ENCODE measurements at places on chromosomes 3 and 15. TPM values are rescaled to one million over a fixed set of nuclear protein-coding genes. Genes with fewer than 3 reads are reported as not detected.
A peak's percentile ranks its signal among the peaks of the same experiment; 100 is the strongest.

Gene STOML1
- total RNA-seq = 10.9 TPM

DNA sequence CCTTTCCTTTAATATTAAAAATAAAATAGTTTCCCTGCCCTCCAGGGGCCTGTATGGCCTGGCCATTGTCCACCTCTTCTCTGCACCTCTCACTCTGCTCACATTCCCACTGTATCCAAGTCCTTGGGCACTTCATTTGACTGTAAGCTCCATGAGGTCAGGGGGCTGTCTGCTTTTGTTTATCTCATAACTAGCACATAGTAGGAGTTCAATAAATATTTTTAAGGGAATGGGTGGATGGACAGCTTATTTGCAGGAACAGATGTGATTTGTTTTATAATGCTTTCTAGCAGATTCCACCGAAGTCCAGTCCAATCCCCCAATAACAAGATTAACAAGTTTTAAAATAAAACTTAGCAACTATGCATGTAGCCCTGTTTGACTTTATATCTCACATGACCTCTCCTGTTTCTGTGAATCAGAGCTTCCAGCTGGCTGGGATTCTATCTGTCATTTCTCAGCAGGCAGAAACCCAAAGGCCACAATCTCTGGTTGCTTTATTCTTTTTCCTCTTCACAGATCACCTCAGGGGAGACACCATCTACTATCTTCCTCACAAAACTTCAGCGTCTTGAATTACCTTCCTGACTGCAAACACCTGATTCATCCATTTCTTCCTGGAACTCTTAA is 123.0 kb upstream of the NR2F2 start:
- DNase-seq = no peak
- no peaks in the 10 kb centered on the region for H3K27me3 ChIP-seq
- no peaks in the 10 kb centered on the region for H3K4me1 ChIP-seq

- no peak overlapping the region for H3K4me3 ChIP-seq
- no peaks in the 10 kb centered on the region for H3K36me3 ChIP-seq
- DNase-seq = no peak
- peaks cover 3% of the 10 kb centered on the region for H3K27me3 ChIP-seq
Measured at GRCh38 chr3:29764603-29765254, 483.9 kb downstream of the RBMS3 start.

Gene EEF1AKMT4
- total RNA-seq = 4.5 TPM

Gene CX3CR1
- total RNA-seq = 0.95 TPM

- no peaks in the 10 kb centered on the region for H3K4me1 ChIP-seq
- H3K4me3 ChIP-seq = no peak overlapping the region
- H3K36me3 ChIP-seq = peaks cover 11% of the 10 kb centered on the region
Measured at GRCh38 chr15:49122541-49123062, 32.8 kb downstream of the COPS2 start.

DNA sequence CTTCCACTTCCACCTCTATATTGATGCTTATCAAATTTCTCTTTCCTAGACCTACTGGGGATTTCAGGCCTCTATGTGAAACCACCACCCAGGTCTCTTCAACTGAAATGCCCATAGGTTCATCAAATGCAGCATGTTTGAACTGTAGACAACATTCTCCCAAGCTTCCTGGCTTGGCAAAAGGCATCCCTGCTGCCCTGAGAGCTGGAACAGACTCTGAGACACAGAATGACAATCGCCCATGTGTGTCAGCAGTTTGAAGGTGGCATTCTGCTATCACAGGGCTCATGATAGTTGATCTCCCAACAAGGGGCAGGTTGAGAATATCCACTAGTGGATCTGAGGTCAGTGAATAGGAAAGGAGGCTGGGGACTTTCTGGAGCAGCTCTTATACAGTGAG is 200.7 kb downstream of the RPLP1 start:
- peaks cover 47% of the 10 kb centered on the region for H3K27me3 ChIP-seq
- no peak for DNase-seq
- H3K4me1 ChIP-seq = peaks cover 31% of the 10 kb centered on the region
- H3K36me3 ChIP-seq = peaks cover 6% of the 10 kb centered on the region
- no peak overlapping the region for H3K4me3 ChIP-seq

DNA sequence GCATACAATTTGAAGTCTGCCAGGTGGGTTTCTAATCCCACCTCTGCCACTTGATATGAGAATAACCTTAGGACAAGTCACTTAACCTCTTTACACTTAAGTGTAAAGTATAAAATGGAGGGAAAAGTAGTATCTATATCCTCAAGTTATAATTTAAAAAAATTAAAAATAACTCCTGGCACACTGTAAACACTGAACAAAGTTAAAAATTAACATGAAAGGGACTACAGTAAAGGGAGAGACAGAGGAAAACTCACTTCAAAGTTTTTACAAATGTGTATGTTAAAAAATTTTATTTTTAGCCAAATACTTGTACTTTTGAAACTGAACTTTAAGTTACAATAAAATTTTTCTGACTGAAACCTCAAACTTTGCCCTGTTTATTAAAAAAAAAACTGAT is 49.6 kb downstream of the PLOD2 start:
- H3K4me3 ChIP-seq = no peak overlapping the region
- no peaks in the 10 kb centered on the region for H3K27me3 ChIP-seq
- H3K4me1 ChIP-seq = no peaks in the 10 kb centered on the region

Gene XCR1
- total RNA-seq = not detected

Gene FOXB1
- 0.50 TPM for total RNA-seq

Gene PLA1A
- total RNA-seq = not detected

Gene MELTF
- 7.6 TPM for total RNA-seq

Gene PCOLCE2
- total RNA-seq = not detected

DNA sequence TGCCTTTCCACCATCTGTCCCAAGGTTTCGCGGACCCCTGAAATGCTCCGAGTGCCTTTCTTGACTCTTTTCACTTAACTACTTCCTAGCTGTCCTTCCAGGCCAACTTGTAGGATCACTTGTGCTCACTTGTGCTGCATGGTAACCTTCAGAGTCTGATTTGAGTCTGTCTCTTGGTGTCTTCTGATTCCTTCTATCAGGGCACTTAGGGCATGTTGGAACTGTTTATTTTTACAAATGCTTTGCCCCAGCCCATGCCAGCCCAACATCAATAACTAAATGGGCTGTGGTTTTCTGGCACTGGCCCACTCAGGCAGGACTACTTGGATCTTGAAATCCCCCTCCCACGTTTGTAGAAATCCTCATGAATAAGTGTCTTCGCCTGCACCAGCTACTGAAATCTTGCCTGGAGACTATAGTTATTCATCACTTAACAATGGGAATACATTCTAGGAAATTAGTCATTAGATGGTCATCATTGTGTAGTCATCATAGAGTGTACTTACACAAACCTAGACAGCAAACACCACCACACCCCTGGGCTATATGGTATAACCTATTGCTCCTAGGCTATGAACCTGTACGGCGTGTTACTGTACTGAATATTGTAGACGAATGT is 123.1 kb upstream of the STRIT1 start:
- H3K27ac ChIP-seq = no peak overlapping the region
- H3K27me3 ChIP-seq = no peaks in the 10 kb centered on the region
- DNase-seq = no peak
- no peaks in the 10 kb centered on the region for H3K36me3 ChIP-seq
- no peak overlapping the region for H3K4me3 ChIP-seq

Gene RNU5B-1
- not detected for total RNA-seq

DNA sequence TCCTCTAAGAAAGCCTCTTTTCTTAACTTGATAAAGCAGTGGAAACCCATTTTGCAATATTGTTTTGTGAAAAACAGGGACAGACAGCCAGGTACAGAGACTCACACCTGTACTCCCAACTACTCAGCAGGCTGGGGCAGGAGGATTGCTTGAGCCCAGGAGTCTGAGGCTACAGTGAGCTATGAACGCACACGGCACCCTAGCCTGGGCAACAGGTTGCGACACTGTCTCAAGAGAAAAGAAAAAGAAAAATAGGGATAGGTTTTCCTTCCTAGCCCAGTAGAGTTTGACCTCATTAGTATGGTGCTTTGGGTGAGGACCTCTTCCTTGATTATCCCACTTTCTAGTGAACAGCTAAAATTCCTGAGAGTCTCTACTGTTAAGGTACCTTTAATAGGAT is 17.5 kb upstream of the YEATS2 start:
- H3K27me3 ChIP-seq = no peaks in the 10 kb centered on the region
- no peak overlapping the region for H3K27ac ChIP-seq
- H3K36me3 ChIP-seq = no peaks in the 10 kb centered on the region
- no peak overlapping the region for H3K4me3 ChIP-seq
- no peak for DNase-seq

DNA sequence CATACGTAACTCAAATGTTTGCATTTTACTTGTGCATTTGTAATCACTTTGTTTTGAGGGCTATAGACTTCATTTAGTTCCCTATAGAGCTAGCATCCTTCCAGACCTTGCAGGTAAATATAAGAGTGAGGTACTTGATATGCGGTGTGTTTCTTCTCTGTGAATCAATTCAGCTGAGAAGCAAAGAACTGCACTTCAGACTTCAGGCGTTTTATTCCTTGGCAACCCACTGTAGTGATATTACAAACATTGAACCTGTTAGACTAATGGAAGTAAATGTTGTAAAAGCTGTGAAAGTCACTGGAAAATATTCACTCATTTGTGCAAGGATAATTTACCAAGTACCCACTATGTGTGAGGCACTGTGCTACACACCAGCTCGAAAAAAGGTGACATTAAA is 94.1 kb upstream of the CHL1 start:
- no peak overlapping the region for H3K4me3 ChIP-seq
- H3K36me3 ChIP-seq = no peaks in the 10 kb centered on the region
- no peak overlapping the region for H3K27ac ChIP-seq
- H3K27me3 ChIP-seq = no peaks in the 10 kb centered on the region
- no peaks in the 10 kb centered on the region for H3K4me1 ChIP-seq

Gene GABRB3
- 0.11 TPM for total RNA-seq

Gene GXYLT2
- total RNA-seq = not detected

- H3K27ac ChIP-seq = no peak overlapping the region
- no peaks in the 10 kb centered on the region for H3K4me1 ChIP-seq
- no peaks in the 10 kb centered on the region for H3K36me3 ChIP-seq
- no peaks in the 10 kb centered on the region for H3K27me3 ChIP-seq
- DNase-seq = no peak
- no peak overlapping the region for H3K4me3 ChIP-seq
Measured at GRCh38 chr15:27662892-27663291, 436.2 kb downstream of the OCA2 start.

- no peak overlapping the region for H3K4me3 ChIP-seq
- no peak overlapping the region for H3K27ac ChIP-seq
- DNase-seq = no peak
- no peaks in the 10 kb centered on the region for H3K36me3 ChIP-seq
- H3K27me3 ChIP-seq = no peaks in the 10 kb centered on the region
Measured at GRCh38 chr3:184448321-184449160, 68.7 kb downstream of the CHRD start.

- peaks cover 15% of the 10 kb centered on the region for H3K27me3 ChIP-seq
- no peak overlapping the region for H3K4me3 ChIP-seq
- H3K36me3 ChIP-seq = no peaks in the 10 kb centered on the region
Measured at GRCh38 chr3:124791639-124792151, 61.4 kb downstream of the UMPS start.

DNA sequence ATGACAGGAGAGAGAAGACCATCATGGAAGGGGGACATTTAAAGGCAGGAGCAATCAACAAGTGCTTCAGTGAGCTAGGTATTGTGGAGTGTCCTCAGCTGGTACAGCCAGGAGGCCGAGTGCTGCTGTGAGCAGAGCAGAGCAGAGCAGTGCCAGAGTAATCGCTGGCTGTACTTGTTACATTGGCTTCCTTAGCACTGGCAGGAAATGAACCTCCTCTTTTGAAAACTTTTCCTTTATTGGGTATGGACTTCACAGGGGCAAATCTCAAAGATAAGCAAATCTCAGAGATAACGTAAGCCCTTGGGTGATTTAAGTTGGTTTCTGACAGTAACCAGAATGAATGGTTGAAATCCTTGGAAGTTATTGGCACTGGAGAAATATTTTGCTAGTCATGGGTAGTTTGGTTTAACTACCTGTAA is 2.1 kb downstream of the SH3GL3 start:
- DNase-seq = no peak
- H3K36me3 ChIP-seq = no peaks in the 10 kb centered on the region
- H3K27me3 ChIP-seq = peaks cover 43% of the 10 kb centered on the region

DNA sequence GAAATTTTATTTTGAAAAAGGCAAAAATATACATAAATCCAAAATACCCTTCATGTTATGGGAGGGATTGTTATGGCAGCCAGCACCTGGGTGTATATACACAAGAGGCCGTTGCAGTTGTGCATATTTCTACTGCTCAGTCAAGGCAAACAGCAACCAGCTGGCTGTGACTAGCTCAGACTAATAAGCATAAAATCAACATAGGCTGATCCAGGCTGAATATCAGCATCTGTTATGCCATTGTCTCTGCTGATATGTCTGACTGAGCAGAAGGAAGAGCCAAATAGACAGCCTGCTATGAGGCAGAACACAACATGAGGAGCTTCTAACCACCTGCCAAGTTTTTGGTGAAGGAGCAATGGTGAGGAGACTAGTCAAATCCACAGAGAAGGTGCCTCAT is 457.5 kb upstream of the ALCAM start:
- no peak overlapping the region for H3K27ac ChIP-seq
- H3K36me3 ChIP-seq = no peaks in the 10 kb centered on the region
- no peaks in the 10 kb centered on the region for H3K4me1 ChIP-seq
- H3K27me3 ChIP-seq = no peaks in the 10 kb centered on the region

Gene COL6A6
- total RNA-seq = not detected

DNA sequence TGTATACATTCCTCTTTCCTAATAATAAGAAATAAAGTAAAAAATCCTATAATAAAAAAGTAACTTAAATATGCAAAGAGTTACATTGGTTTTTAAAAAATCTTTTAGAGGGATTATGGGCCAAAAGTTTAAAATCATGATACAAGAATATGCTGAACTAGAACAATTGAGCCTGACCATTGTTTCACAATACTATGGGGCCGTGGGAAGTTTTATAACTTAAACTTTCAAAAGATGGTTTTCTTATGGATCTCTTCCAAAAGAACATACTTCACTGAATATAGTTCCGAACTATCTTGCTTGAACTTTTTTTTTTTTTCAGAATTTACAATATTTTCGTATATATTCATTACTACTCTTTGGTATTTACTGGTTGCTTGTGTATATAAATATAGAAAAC is 97.6 kb downstream of the NFKBIZ start:
- H3K27me3 ChIP-seq = no peaks in the 10 kb centered on the region
- H3K4me3 ChIP-seq = no peak overlapping the region
- H3K27ac ChIP-seq = no peak overlapping the region
- H3K36me3 ChIP-seq = no peaks in the 10 kb centered on the region
- H3K4me1 ChIP-seq = peaks cover 19% of the 10 kb centered on the region
- no peak for DNase-seq

- H3K4me1 ChIP-seq = no peaks in the 10 kb centered on the region
- H3K4me3 ChIP-seq = no peak overlapping the region
- H3K27ac ChIP-seq = no peak overlapping the region
Measured at GRCh38 chr3:149371001-149371722, 6.3 kb downstream of the TM4SF1 start.

Gene CRYGS
- total RNA-seq = 4.6 TPM

- H3K4me1 ChIP-seq = no peaks in the 10 kb centered on the region
- H3K27ac ChIP-seq = peak overlapping the region; percentile 12
- no peak overlapping the region for H3K4me3 ChIP-seq
- DNase-seq = no peak
Measured at GRCh38 chr15:74025436-74025835, 30.9 kb downstream of the PML start.

Gene TMEM45A
- 0.29 TPM for total RNA-seq

Gene ILDR1
- total RNA-seq = 0.16 TPM

GRCh38 chr3:116263842-116264545 is 181.3 kb downstream of the LSAMP start:
- H3K4me1 ChIP-seq = no peaks in the 10 kb centered on the region
- H3K4me3 ChIP-seq = no peak overlapping the region
- H3K27ac ChIP-seq = no peak overlapping the region

All from activated CD8-positive, alpha-beta T cell treated with anti-CD3 and anti-CD28 coated beads, Interleukin-2, amount 10 ng/mL, durations not matched to agents 7 days and 5 days (primary cell).